AG09309 (cell line): ENCODE measurements at places on chromosomes 1 and 21.

DNA sequence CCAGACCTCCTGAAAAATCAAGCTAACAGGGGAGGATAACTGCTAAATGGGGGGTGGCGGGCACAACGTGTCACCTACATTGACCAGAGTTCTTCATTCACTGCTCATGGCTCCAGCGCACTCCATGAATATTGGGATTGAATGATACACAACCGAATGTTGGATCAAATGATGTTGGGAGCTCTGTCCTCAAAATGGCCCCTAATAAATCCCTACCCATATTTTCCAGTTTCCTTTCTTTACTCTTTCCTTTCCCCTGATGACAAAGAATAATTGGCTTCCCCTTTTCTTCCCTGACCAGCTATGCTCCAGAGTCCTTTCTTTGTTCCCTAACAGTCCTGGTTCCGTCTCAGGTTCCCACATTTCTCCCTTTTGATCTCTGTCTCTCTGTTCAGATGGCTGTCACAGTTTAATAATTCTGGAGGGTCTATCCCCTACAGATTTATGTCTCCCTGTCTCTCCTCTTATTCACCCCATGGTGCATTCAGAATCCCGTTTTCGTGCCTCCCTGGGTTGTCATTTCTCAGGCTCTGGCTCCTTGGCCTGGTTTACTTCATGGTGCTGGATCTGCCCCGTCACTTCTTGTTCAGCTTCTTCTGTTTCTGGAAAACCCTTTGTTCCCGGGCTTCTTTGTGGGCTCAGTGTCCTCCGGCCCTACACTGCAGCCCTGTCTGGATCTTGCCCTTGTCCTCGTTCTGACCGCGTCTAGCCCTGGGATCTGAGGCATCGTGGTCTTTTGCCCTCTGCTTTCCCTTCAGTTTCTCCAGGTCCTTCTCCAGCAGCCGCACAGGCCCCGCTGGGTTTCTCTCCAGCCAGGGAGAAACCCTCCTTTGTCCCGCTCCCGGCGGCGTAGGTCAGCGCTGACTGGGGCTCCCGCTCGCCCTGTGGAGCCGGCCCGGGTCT, 78.3 kb downstream of the NDUFS5 start:
- no peak for DNase-seq

- no peak for DNase-seq
Measured at GRCh38 chr1:55585402-55585792, 370.2 kb upstream of the USP24 start.

DNA sequence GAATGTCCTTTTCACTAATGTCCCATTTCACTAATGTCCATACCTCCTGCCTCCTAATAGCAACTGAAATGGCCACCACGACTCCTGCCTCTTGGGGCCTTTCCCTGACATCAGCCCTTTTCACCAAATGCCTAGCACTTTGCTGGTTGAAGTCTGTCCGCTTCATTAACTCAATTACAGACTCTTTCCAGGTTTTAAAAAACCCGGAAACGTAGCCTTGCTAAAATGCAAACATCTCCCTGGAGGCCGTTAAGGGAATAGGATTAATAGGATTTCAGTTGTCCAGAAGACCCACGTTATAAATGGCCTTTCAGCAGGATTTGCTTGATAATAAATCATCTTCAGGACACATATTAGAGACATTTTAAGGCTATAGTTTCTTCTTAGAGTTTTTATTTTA, 25.7 kb upstream of the ERO1B start:
- DNase-seq, result no peak

DNA sequence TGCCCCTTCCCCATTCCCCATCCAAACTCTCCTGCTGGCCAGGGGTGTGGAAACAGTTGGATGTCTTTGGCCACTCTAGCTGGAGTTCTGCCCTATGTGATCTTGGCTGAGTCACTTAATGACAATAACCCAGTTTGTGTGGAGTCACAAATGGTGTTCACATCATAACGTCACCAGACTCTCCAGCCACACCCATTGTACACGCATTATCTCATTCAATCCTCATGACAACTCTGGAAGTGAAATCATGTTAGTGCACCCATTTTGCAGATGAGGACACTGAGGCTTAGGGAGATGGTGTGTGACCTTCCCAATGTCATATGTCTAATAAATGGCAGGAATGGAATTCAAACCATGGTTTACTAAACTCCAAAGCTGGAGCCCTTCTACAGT, 1.2 kb upstream of the CDA start:
- DNase-seq, result no peak

- DNase-seq, result no peak
Measured at GRCh38 chr1:218600968-218601367, 255.8 kb downstream of the TGFB2 start.

DNA sequence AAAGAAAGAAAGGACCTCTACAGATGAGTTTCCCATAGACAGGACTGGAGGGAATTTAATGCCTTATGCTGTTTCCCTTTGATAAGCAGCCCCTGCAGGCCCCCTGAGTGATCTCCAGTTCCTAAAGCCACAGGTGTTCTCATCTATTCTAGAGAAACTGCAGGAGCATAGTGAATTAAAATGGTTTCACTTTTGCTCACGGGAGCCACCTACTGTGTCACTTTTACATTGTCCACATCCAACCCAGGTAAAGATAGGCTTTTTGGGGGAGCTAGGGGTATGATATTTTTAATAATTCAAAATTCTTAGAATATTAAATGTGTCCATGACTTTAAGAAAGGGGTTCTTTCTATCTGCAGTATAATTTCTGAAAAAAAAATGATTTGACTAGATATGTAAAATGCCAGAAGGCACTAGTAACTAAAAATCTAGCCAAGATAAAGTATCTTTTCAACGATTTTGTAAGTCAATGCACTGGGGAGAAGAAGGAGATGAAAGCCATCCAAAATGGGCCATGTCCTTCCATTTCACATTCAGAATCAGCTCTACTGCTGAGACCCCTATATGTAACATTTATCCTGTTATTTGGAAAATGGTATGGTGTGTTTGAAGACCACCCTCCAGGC, 267.3 kb upstream of the DUSP10 start:
- no peak for DNase-seq

GRCh38 chr1:147760481-147761260, at the start of gene GJA5:
GJA5 (minus strand) TSS chr1:147760602; CDS start chr1:147759238, 1,364 bp downstream.
- no peak for DNase-seq

- no peak for DNase-seq
Measured at GRCh38 chr1:193368302-193368701, 181.9 kb upstream of the B3GALT2 start.
